ENCODE measurements at places on chromosomes 3 and 15.

DNA sequence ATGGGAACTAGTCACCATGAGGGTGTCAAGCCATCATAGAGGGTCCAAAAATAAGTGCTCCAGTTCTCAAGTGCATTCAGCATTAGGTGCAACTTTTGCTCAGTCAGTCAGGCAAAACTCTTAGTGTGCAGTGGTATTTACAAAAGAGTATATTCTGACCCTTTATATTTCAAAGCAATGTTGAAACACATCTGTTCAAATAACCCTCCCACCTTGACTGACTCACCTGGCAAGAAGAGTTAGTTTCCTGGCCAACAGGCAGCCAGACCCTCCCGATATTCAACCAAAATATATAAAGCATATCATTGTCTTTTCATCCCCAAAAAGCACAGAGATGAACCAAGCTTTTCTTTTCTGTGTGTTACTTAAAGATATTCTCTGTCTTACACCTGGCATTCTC, 7.6 kb upstream of the COL8A1 start:
- DNase-seq: no peak

GRCh38 chr3:63595221-63595620, 57.3 kb upstream of the SNTN start:
- no peak for DNase-seq

DNA sequence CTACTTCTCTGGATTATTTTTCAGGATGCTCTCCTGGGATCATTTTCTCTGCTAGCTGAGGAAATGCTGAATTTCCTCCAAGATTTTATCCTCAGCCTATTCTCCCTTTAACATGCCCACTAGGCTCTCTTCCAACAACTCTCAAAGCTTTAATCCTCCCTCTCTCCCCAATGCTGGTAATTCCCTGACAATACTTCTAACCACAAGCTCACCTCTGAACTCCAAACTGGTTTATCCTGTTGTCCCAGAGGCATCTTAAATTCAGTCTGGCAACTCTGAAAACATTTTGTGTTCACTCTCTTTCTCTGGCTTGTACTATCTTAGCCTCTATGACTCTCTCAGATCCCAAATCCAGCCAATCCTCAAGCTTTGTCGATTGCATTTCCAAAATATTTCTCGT, 490.3 kb downstream of the MECOM start:
- no peak for DNase-seq

DNA sequence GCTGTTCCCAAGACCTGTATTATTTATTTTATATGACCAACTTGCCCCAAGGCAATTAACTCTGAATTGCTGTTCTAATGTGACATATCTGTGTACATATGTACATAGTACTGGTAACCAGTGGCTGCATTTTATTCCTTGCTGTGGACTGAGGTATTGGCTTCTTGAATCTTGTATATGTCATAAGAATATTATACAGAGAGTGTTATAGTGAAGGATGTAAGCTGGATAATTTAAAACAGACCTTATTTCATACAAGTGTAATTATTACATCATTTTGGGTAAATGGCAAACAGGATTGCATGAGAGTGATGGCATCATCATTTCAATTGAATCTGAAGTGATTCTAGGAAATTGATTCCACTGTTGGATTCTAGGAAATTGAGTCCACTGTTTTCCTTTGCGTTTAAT, 32.9 kb downstream of the B3GALNT1 start:
- no peak for DNase-seq

DNA sequence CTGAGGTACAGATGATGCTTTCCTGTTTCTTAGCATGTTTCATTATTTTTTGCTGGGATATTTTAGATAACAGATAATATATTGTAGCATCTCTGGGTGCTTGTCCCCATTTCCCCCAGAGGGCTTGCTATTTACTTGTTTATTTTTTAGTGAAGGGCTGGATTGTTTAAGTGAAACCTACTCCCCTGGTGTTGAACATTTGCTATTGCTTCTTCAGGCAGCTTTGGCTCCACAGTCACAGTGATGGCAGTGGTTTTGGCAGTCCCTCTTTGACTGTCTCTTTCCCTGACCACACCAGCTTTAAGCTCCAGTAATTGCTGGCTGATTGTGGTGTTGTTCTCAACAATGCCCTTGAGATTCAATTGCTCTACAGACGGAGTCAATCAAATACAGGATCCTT, 128.9 kb downstream of the KLF13 start:
- no peak for DNase-seq

DNA sequence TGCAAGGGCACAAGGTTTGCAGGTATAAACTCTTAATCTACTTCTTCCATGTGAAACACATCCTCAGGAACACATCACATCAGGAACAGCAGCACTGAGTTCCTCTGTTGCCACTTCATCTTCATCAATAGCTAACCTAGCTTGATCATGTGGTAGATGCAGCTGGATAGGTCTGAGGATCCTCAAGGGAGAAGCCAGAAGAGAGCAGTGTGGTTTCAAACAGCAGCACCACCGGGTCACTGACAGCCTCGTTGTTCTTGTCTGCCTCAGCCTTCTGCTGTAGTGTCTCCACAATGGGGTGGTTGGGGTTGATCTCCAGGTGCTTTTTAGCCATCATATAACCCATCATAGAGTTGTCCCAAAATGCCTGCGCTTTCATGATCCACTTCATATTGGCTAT, 58.8 kb downstream of the ADAM10 start:
- no peak for DNase-seq

- DNase-seq: no peak
These were observed 269.0 kb downstream of the ZNF621 start for GRCh38 chr3:40793730-40794129.

GRCh38 chr3:31988271-31988670, 6.7 kb downstream of the ZNF860 start:
- DNase-seq: no peak

- no peak for DNase-seq
These were observed 84.1 kb upstream of the HACD2 start for GRCh38 chr3:123668906-123669305.

- no peak for DNase-seq
These were observed 223.2 kb upstream of the IGF1R start for GRCh38 chr15:98425173-98425572.

- DNase-seq: no peak
These were observed 94.0 kb downstream of the ARPP21 start for GRCh38 chr3:35733341-35733740.

DNA sequence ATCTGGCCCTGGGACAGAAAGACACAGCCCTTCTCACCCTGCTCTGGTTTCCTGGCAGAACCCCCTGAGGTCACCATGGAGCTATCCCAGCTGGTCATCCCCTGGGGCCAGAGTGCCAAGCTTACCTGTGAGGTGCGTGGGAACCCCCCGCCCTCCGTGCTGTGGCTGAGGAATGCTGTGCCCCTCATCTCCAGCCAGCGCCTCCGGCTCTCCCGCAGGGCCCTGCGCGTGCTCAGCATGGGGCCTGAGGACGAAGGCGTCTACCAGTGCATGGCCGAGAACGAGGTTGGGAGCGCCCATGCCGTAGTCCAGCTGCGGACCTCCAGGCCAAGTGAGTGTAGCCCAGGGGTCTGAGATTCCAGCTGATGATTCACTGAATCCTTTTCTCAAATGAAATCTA, 61.7 kb downstream of the BOC start:
- no peak for DNase-seq

DNA sequence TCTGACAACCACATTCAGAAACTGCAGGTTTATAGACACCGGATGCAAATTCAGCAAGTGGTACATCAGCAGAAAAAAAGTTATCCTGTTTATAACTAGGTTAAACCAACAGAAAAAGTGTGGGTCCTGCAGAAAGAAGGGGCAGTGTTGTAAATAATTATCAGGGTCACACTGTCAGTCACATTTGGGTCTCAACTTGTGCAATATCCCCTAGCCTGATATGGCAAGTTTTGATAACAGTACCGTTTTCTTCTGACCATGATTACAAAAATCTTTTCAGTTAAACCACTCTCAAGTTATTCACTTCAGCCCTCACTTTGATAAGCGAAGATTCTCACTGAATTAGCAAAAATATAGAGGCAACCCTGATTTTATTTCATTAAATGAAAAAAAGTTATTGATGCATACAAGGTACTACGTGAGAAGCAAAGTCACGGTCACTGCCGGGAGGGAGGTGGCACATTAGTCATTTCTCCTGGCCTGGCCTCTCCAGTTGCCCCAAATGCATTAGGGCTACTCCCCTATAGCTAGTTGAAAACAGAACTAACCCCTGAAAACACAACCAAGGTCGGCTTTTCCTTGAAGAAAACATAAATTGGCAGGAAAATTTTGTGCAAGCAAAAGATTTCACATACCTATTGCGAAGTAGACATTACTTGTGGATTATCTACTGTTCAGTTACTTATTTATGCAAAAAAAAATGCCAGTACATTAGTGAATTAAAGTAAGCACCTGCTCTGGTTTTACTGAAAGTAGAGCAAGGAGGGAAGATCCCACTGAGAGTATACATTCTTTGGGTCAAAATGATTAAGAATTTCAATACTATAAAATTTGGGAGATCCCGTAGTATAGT, 28.6 kb downstream of the IL5RA start:
- DNase-seq: no peak

GRCh38 chr15:48147358-48147757, 26.6 kb downstream of the SLC24A5 start:
- no peak for DNase-seq

DNA sequence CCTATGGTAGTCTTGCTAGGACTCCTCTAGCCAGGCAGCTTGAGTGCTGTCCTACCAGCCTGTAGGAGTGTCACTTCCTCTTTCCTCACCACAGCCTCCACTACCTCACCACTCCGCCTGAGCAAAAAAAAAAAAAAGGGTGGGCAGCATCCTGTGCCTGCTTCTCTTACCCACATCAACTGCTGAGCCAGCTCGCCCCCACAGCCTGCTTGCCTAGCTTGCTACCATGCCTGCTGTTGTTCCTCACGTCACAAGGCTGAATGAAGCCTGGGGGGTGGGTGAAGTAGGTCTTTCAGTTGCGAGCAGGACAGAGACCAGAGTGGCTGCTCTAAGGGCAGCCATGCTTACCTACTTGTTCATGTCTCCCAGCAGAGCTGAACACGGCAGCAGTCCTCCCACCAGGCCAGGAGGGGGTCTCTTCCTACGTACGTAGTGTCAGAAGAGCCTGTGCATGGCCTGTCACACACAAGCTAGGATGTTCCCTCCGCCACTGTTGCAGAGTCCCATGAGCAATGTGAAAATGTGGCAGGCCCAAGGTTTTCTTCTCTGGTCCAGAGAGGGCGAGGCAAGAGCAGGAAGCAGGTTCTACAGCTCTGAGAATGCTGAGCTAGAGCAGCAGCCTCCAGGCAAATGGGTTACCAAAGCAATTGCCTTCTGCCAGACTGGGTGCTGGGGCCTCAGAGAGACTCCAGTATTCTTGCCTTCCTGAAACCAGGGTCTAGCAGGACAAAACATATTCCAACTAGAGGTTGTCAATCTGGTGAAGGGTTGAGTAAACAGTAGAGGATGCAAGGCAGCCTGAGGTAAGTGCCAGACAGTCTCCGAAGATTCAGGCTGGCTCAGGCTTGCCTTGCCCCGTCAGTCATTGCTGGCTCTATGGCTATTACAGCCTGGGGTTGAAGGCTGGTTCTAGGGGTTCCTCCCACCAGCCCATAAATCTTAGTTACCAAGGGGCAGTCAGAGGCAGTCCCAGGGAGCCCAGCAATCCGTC, 8.1 kb downstream of the PPM1M start:
- peak; percentile 89 for DNase-seq

GRCh38 chr15:78170848-78171773, 21.9 kb downstream of the IDH3A start:
- no peak for DNase-seq

- no peak for DNase-seq
These were observed 24.5 kb upstream of the PLCL2 start for GRCh38 chr3:16860234-16860633.

GRCh38 chr3:117910820-117911521, 1123.7 kb downstream of the IGSF11 start:
- peak; percentile 27 for DNase-seq

DNA sequence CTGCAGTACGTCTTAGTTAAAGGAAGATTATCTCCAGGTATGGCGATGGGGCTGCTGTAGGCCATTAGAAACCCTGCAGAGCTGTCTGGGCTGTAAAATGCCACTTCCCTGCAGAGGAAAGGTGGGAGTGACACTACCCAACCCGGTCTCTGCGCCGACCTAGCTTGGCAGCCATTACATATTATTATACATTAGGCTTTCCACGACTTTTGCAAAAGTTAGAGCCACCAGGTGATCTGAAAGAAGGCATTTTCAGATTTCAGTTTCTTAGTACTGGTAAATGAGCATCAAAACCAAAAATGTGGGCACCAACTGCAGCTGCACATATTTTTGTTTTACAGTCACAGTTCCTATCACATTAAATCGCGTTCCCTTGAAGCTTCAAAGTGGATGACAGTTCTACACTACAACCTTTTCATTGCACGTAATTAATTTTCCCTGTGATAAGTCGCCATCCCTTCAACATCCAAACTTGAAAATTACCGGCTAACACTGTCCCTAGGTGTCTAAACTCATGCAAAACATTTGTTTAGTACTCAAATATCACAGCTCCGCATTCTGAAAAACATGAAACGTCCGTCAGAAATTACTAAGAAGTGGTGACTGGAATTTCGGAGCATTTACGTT, 81.4 kb upstream of the CHD2 start:
- DNase-seq: peak; percentile 26

- no peak for DNase-seq
These were observed 353.3 kb upstream of the SUCLG2 start for GRCh38 chr3:68007621-68008226.

DNA sequence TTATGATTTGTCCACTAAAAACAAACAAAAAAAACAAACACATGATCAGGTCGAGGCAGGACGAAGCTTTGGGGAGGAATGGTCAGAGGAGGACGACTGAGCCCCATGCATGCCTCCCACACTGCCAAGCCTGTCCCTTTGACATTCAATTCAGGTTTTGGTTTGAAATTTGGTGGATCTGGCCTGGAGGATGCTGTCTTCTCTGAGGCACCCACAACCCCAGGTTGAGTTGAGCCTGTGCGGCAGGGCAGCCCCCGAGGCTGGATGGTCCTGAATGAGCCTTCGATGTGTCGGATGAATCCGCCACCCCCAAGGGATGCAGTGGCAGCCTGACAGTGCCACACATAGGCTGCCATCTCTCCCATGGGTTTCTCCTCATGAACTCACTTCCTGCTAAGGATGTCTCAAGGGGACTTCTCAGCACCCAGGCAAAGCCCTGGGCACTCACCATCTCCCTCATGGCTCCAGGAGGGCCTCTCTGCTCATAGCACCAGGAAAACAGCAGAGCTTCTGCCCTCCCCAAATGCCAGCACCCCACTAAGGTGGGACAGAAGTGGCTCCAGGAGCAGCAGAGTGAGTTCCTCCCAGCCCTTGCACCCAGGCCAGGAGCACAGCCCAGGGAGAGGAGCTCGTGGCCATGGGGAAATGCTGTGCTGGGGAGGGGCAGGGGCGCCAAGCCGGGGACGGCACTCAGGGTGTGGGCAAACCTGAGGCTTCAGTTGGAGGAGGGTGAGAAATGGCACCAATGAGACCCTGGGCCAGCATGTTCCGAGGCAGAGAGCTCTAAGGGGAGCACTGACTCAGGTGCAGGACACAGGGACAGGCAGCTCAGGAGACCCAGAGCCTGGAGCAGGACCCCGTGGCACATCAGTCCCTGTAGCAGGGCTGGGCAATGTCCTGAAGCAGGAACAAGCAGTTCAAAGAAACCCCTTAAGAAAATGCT, 18.5 kb downstream of the PRR23E start:
- DNase-seq: no peak

Data from osteoblast (primary cell).